ENCODE measurements at places on chromosomes 13 and 19.

GRCh38 chr13:40023595-40024203, 368.2 kb downstream of the COG6 start:
- DNase-seq: no peak

DNA sequence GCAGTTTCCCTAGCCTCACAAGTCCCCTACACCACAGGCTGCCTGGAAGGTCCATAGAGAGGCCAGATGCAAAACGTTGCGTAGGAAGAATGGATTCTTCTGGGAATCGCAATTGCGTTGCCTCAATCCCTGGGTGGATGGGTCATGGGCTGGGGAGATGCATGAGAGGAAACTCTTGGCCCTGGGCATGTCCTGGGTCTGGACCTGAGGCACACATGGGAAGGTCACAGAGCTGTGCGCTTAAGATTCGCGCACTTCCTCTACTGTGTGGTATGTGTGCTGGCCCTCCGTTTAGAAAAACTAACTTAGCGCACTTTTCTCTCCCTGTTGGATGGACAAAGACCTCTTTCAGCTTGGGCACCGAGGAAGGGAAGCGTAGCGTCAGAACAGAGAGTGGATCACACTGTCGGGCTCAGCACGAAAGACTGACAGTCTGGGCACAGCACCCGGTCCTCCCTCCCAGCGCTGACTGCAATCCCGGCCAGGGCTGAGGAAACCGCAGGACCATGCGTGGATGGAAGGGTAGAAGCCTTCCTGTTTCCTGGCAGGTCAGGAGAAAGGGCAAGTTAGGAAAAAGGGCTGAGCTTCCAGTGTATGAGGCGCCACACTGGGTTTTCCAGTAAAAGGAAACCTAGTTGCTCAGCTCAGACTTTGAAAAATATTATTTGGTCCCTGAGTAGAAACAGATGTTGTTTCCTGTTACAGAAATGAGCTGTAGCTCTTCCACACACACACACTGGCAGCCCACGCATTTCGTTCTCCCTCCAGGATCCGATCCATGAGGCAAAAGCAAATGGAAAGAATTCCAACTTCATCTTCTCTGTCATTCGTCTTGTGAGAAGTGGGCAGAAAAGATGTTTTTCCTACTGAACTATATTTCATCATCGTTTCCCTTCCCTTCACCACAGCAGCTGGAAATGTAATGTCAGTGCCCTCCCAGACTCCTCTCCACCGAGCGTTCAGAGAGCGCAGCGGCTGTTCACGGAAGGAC, 86.0 kb downstream of the ING1 start:
- no peak for DNase-seq

DNA sequence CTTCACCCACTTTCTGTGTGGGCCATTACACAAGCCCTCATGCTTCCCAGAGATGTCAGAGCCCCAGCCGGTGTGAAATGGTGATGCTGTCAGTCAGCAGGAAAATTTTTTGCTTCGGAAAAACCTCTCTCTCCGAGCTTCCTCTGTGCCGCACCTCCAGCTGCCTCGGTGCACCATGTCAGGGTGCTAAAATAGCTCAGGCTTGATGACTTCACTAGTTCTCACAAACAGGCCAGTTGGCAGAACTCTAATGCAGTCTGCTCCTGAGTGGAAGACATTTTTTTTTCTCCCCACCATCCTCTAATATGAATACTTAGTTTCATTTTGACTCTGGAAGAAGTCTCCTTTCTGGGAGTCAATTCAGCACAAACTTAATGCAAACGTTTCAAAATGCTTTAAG, 71.3 kb downstream of the KLF12 start:
- DNase-seq: no peak

DNA sequence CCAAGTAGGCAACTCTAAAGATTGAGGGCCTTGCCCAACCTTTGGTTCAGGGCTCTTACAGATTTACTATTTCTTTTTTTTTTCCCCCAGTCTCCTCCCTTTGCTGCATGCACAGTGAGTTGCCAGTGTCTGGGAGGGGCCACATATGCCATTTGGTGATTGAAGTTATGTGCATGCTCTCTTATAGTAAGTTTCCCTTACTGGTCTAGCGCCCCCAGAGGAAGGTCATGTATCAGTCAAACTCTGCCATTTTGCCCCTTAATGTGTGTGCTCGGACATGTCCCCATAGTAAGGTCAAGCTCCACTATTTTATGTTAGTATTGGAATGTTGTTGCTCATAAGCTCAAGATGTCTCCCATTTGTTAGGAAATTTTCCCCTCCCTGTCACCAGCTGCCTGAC, 1138.0 kb upstream of the SLC10A2 start:
- no peak for DNase-seq

GRCh38 chr19:33192010-33192409, 2.1 kb upstream of the LRP3 start:
- DNase-seq: no peak

- DNase-seq: no peak
These were observed 56.7 kb downstream of the ZNF536 start for GRCh38 chr19:30428844-30429243.

- DNase-seq: no peak
These were observed 24.4 kb upstream of the GPR12 start for GRCh38 chr13:26784704-26785639.

DNA sequence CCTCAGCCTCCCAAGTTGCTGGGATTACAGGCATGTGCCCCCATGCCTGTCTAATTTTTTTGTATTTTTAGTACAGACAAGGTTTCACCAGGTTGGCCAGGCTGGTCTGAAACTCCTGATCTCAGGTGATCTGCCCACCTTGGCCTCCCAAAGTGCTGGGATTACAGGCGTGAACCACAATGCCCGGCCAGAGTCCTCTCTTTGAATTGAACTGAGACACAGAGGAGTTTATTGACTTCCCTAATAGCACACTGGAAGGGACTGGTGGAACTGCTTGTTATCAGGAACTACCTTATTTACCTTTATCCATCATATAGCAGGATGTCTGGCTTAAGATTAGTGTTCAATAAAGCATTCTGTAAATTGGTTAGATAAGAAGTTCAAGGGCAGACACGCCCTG, 613.8 kb downstream of the EFNB2 start:
- no peak for DNase-seq

GRCh38 chr13:81395368-81395767, 1054.4 kb upstream of the SPRY2 start:
- no peak for DNase-seq

DNA sequence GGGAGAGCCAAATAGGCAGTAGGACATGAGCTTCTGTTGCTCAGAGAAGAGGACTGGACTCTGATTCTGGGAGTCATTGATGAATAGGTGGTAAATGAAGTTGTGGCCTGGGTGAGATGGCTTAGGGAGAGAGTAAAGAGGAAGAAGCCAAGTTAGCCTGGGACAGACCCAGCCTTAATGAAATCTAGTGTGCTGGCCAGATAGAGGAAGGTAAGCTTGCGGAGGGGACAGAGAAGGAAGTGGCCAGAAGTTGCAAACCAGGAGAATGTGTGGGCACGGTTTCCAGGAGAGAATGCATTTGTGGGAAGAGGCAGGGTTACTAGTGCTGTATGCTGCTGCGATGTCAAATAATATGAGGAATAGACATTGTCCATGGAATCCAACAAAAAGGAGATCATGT, 83.3 kb upstream of the OLFM4 start:
- DNase-seq: no peak

- no peak for DNase-seq
These were observed 1.4 kb upstream of the GIPC1 start for GRCh38 chr19:14497228-14497921.

DNA sequence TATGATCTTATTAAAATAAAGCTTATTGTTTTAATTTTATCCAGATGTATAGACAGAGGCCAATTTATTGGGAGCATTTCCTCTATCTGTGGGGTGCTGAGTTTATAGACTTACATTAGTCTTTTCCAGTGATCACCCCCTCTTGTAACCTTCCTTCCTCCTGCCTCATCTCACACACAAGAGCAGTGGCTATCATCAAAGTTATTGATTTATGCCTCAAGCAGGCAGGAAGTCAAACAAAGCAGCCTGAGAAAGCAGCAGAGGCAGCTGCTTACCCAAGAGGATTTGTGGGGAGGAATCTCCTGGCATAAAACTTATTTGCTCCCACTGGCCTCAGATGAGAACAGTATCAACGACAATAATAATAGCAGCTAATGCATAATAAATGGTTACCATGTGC, 26.3 kb upstream of the DCLK1 start:
- no peak for DNase-seq

DNA sequence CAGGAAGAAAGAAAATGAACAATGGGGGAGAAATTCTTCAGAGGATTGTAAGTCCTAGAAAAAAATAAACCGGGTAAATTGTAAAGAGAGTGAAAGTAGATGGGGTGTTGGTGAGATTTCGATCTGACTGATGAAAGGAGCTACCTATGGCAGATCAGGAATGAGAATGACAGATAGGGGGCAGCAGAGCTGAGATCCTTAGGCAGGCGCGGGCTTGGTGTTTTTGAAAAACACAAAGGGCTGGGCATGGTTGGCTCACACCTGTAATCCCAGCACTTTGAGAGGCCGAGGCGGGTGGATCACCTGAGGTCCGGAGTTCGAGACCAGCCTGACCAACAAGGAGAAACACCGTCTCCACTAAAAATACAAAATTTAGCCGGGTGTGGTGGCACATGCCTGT, 1468.6 kb upstream of the SLC10A2 start:
- no peak for DNase-seq

GRCh38 chr19:58531034-58531840, 11.6 kb upstream of the ZBTB45 start:
- no peak for DNase-seq

DNA sequence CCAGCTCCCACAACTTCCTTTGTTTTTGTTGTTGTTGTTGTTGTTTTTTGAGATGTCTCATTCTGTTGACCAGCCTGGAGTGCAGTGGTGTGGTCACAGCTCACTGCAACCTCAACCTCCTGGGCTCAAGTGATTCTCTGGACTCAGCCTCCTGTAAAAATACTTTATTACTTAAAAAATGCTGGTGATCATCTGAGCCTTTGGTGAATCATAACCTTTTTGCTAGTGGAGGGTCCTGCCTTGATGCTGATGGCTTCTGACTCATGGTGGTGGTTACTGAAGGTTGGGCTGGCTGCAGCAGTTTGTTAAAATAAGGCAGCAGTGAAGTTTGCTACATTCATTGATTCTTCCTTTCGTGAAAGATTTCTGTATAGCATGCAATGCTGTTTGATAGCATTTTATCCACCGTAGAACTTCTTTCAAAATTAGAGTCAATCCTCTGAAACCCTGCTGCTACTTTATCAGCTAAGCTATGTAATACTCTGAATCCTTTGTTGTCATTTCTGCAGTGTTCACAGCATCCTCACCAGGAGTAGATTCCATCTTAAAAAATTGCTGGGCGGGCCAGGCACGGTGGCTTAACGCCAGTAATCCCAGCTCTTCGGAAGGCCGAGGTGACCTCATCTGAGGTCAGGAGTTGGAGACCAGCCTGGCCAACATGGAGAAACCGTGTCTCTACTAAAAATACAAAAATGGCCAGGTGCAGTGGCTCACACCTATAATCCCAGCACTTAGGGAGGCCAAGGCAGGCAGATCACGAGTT, 18.0 kb downstream of the ARHGAP35 start:
- no peak for DNase-seq

DNA sequence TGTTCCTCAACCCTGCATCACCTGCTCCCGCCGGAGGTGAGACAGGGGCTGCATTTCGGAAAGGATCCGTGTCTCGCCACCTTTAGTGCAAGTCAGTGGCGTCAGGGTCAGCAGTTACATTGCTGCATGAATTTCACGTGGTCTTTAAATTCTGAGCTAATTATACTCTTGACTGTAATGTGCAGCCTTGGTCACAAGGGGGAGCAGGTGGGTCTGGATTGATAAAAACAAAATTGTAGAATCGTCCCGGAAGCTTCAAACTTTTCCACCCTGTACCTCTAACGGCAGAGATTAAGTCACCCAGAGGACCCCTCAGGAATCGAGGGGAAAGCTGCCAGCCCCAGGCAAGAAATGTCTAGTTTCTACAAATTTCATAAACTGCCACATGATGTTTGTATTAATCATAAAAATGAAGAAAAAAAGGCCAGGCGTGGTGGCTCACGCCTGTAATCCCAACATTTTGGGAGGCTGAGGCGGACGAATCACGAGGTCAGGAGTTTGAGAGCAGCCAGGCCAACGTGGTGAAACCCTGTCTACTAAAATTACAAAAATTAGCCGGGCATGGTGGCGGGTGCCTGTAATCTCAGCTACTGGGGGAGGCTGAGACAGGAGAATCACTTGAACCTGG, 20.2 kb downstream of the BBC3 start:
- DNase-seq: peak; percentile 68

DNA sequence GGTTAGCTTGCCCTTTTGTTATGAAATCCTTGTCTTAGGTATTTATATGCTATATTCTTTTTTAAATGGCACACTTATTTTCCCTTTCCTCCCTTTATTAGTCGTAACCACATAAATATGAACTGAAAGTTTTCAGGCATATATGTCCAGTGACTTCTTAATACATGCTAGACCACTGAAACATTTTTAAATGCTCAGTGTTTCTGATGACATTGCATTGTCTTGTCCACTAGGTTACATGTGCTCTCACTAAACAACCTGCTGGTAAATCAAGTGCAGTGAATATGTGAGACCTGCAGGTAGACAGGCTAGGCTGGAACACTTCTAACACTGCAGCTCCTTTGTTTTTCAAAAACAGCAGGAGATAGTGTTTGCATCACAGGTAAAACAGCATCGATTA, 332.6 kb upstream of the DACH1 start:
- DNase-seq: no peak

- DNase-seq: no peak
These were observed 101.0 kb upstream of the SPRY2 start for GRCh38 chr13:80441968-80442367.

DNA sequence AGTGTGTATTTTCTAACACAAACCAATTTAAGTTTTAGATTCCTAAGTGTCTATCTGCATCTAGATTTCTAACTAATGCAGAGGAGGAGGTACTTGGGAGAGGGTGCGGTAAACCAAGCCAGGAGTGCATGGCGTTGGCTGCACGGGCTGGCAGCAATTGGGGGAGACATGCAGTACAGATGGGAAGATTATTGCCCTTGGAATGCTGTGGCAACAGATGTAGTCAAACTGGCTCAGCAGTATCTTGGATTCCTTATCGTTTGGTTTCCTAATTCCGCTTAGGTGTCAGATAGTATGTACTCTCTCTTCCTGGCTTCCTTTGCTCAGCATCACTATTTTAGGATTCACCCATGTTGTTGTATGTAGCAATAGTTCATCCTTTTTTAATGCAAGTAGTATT, 29.4 kb upstream of the STK24 start:
- no peak for DNase-seq

GRCh38 chr13:73870970-73871935, 263.0 kb downstream of the KLF12 start:
- DNase-seq: no peak

- DNase-seq: no peak
These were observed 2.7 kb upstream of the ACP5 start for GRCh38 chr19:11580116-11580515.

- DNase-seq: no peak
These were observed 4.6 kb downstream of the RBM26 start for GRCh38 chr13:79401259-79402070.

Measured in cerebellar nuclear complex (tissue), 1 donor.